RKO (cell line): ENCODE measurements at places on chromosomes 12 and 14.

GRCh38 chr12:47021298-47021697, 58.1 kb upstream of the PCED1B start:
- DNase-seq, result peak; percentile 93

DNA sequence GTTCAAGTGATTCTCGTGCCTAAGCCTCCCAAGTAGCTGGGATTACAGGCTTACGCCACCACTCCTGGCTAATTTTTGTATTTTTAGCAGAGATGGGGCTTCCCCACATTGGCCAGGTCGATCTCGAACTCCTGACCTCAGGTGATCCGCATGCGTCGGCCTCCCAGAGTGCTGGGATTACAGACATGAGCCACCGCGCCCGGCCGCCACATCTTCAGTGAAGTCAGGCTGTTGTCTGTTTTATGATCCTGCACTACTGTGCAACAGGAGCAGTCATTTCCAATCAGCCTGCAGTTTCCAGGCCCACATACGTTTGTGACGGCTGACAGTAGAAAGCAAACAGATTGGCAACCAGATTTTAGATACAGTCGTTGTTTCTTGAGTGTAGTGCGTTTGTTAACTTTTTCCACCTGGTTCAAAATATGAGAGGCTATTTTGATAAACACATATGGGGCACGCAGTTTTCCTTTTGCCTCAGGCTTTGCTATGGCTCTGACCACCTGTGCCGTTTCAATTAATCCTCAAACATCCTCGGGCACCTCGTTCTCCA, 74.8 kb downstream of the LGMN start:
- DNase-seq, result no peak

DNA sequence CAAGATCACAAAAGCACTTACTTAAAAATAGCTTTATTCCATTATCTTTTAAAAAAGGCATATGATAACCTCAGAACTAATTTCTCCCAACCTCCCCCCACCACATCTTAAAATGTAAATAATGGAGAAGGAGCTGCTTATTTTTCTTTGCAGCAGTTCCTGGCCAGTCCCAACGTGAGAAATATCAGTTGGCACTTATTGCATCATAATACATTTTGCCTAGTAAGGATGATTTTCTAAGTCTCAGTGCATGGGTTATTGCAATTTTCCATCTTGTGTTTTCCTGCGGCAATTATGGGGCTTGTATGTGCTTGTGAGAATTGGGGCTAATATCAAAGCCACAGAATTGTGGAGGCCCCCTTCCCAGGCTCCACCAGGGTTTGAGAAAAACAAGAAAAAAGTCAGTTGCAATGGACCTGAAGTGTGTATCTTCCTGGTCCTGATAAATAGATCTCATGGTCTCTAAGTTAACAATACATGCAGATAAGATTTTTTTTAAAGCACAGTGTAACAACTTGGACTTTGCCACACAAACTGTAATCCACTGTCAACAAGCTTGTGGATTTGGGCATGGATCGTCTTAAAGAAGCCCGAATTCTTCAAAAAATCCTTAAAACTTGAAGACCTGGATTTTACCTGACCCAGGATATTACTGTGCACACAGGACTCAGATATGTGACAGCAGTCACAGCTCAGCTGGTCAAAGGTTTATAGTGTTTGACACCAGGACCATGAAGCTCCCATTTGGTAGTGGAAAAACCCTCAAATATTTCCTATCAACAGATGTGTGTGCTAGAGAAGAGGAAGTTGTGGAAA, 2.8 kb upstream of the WSB2 start:
- DNase-seq, result no peak

DNA sequence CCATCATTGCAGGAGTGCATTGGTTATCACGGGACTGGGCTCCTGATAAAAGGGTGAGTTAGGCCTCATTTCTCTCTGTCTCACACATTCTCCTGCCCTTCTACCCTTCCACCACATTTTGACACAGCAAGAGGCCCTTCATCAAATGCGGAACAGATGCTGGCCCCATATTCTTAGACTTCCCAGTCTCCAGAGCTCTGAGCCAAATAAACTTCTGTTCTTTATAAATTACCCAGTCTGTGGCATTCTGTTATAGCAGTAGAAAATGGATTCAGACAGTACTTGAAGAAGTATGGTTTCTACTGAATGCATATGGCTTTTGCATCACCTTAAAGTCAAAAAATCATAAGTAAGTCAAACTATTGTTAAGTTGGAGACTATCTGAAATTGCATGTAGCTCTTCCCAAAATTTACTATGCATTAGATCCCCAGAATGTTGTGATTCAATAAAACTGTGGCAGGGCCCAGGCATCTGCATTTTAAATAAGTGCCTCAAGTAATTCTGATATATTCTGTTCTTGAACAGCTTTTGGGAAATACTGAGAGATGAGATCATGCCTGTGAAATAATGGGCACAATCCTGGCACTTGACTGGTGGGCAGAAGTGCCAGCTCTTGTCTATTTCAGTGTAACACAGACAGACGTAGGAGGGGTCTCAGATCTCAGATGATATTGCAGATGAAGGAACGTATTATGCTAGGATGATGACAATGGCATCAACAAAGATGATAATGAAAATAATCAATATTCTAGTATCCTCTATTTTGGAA, 68.2 kb downstream of the E2F7 start:
- DNase-seq, result no peak

DNA sequence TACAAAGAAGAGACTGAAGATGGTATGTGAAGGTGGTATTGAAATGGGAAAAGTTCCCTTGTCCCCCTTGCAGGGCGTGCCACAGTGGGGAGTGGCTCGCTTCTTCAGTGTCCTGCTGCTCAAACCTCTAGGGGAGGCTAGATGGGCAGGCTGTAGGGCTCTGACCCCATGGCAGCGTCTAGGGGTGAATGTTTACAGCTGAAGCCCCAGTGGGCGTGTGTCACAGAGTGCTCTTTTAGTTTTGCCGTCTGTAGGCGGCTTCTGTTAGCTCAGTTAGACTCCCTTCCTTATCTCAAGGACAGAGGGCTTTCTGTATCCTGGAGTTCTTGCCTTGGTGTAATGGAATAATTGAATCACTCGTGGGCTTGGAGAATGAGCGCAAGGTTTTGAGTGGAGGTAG, 266.2 kb downstream of the RAD51B start:
- DNase-seq, result no peak

DNA sequence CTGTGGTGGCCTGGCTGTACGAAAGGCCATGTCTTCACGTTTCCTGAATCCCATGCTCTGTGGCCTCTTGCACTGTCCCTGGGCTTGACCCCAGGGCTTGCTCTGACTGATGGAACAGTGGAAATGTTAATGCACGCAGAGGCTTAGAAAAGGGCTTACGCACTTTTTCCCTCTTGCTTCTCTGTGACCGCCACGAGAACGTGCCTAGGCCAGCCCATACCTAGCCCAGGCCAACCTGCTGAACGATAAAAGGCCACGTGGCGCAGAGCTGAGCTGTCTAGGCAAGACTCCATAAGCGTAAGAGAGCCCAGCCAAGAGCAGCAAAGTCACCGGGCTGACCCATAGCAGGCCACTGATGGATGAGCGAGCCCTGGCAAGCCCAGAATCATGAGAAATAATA, 18.3 kb downstream of the TTC7B start:
- no peak for DNase-seq

GRCh38 chr14:54767139-54767431, 135.5 kb downstream of the GCH1 start:
- DNase-seq, result no peak

GRCh38 chr14:36181417-36181816, 4.9 kb upstream of the PTCSC3 start:
- no peak for DNase-seq

GRCh38 chr14:99271221-99271941, 616 bp downstream of the BCL11B start:
- no peak for DNase-seq

GRCh38 chr12:14803830-14804160, 325 bp downstream of the C12orf60 start:
- DNase-seq, result no peak

DNA sequence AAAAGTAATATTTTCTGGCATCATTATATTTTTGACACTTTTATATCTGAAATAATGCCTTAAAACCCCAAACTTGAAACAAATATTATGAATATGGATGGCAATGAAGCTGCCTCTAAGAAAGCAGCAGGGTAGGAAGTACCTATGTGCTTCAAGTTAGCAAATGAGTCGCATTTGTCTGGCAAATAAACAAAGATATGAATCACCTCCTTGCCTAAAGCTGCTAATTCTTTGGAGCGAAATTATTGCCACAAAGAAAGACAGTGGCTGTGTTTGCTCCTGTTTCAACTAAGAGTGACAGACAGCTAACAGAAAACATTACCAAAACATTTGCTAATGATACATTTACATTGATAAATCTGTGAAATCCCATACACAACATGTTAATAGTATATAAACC, 854.9 kb downstream of the RPS29 start:
- DNase-seq, result no peak

GRCh38 chr14:21940887-21941856, 267.6 kb upstream of the OR4E1 start:
- DNase-seq, result peak; percentile 61

DNA sequence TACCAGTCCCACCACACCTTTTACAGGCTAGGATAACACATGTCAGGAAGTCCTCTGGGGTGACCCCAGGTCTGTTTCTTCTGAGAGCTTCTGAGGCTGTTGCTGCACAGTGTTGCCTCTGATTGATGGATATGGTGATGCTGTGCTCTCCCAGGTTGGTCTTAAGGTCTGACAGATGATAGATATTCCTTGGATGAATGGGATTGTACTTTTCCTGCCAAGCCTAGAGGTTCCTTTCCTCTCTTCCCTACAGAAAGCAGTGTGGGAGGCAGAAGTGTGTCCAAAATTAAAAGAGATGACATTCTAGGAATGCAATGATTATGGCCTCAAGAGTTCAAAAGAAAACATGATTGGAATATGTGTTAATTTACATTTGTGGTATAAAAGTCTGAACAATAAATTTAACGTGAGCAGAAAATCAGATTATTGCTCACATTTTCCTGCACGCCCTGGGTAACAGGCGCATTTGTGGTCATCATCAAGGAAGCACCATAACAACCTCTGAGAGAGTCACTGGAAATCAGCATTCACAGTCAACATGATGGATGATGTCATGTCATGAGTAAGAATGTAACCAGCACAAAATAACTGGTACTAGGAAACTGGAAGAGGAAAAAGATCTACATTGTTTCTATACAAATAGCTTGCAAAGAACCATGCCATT, 73.7 kb downstream of the BBS10 start:
- peak; percentile 54 for DNase-seq

DNA sequence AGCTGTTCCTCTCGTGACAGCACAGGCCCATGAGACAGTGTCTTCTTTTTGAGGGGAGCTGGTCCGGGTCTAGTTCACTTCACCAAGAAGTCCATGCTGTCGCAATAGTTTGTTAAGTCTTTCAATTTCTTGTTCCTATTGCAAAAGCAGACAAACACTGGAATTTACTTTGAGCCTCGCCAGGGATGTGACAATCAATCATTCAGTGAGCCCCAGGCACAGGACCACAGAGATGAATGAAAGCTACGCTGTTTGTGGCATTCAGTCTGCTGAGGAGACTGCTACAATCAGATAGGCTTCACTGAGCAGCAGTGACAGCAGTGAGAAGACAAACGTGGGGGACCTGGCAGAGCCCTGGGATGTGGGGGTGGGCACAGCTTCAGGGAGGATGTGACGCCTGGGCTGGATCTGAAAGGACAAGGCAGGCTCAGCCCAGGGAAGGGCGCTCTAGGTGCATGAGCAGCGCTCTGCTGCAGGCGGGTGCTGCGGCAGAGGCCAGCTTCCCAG, 35.5 kb downstream of the TCTN1 start:
- DNase-seq, result no peak

DNA sequence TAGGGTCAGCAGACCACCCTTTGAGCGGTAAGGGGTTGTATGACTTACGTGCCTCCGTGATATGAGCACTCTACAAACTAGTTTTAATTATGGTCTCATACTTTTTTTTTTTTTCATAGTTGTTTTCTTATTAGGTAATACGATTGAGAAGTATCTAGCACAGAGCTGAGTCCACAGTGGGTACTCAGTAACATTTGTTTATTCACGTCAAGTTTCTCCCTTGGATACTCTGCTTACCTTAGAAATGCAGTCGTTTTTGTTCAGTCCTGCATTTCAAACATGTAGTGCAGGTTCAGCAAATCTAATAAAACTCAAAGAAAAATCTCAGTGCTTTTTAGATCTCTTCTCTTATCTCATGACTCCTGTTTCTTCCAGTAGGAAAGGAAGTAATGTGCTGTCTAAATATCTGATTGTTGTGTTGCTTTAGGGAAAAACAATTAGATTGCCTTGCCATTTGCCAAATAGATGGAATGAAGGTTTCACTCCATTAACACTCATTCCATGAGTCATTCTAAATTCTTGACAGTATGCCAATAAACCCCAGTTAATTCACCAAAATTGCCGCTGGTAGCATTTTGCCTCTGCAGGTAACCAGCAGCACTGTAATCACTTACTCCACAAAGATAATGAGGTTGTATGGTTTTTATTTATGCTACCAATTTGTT, 118.9 kb downstream of the PTCSC3 start:
- DNase-seq, result peak; percentile 42

DNA sequence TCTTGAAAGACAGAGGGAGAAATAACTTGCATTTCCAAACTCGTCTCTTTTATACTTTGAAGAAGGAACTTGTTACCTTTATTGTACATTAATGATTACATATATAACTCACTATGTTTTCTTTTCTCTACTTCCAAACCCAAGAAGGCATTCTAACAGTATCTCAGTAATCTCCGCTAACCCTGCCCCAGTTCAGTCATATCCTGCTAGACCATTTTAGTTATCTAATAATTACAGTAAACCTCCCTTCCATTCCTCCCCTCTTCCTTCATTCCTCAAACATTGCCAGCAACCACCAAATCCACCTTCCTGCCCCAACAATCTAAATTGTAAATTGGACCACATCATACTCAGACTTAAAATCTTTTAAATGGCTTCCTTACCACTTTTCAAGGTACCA, 30.6 kb downstream of the STK38L start:
- DNase-seq, result no peak

DNA sequence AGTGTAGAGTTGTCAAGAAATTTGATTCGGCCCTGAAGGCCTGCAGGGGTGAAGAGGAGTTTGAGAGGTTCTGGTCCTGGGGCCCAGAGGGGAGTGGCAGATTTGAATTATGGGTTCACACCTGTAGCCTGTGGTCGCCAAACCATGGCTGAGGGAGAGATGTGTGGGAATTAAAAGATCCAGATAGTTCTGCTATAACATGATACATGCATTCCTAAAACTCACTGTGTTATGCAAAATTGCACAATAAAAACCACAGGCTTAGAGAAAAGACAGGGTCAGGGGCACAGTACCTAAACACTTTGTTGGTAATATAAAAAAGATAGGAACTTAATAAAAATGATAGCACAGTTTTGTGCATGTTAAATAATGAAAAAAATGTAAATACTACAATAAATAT, 106.2 kb downstream of the TMEM30B start:
- no peak for DNase-seq

DNA sequence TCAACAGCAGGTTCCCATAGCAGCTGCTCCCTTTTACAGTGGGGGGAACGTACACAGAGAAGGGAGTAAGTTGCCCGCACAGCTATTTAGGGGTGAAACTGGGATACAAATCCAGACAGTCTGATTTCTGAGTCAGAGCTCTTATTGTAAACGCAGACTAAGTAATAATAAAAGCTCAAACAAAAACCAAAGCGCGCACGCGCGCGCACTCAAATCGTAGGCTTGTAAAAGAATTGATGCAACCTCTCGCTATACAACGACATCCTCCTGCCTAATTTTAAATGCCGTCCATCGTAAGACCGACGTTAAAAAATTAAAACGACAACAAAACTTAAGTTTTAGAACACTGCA, 747 bp upstream of the DACT1 start:
- no peak for DNase-seq

GRCh38 chr14:86596024-86596423, 1066.1 kb downstream of the FLRT2 start:
- DNase-seq, result no peak

- DNase-seq, result peak; percentile 36
Observed at GRCh38 chr14:29016050-29016900, 249.7 kb downstream of the FOXG1 start.
